ENCODE measurements at places on chromosomes 3 and 15.

DNA sequence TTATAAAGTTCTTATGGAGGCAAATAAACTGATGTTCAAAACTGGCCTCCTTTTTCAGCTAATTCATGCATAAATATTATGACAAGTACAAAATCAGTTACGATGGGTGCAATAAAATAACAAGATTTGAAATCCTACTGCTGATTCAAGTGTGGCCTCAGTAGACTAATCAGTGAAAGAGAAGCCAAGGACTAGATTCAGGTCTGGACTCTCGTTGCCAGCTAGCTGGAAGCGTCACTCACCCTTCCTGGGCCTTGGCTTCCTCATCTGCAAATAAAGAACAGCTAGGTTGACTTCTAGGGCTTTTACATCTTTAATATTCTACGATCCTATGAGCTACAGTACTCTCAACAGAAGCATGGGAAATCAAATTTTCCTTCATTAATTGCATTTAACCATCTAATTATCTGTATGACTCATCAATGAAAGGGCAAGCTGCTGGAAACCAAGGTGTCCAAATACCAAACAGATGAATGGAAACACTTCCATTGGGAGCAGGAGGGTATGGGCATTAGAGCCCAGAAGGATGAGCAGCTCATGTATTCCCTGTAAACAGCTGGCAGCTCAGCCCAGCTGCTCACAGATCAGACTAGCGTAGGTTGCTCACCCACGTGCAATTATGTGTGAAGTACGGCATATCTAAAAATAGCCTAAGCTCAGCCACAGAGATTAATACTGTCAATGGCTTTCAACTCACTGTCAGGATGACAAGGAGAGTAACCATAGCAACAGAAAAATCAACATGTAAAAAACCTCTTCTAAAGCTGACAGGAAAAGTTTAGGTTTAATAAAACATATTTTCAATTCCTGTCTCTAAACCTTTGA, 294.8 kb downstream of the PLCL2 start:
- no peak for DNase-seq

DNA sequence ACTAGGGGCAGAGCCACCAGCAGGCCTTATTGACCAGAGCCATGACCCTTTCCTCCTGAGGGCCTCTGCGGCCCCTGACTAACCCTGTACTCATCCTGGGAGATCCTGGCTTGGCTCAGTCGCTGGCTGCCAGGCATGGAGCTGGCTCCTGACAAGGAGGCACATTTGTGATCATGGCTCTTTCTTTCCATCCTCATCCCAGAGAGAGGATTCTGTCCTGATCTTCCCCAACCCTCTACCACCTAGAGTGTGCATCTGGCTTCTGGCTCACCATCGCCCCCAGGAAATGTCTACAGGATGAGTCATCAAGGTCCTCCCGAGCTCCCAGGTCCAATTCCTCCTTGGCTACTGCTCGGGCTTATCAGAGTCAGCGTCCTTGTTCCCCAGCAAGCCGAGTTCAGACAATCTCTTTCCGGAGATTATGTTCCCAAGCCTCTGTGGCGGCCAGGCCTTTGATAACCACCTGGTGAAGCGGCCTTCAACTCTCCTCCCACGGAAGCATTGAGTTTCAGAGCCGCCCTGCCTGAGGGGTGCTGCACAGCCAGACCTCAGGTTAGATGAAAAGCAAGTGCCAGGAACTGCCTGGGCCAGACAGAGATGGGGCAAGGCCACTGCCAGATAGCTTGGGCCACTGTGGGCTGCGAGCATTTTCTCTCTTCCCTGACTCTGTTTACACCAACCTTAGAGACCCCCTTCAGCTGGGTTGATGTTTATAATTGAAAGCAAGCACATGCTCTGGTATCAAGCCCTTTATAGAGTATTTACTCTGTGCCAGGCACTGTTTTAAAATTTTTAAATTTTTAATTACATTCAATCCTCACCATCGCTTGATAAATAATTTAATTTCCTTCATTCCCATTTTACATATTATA, 44.3 kb upstream of the MRPS22 start:
- peak; percentile 89 for DNase-seq

GRCh38 chr15:26129852-26130251, 266.7 kb upstream of the ATP10A start:
- DNase-seq = no peak

DNA sequence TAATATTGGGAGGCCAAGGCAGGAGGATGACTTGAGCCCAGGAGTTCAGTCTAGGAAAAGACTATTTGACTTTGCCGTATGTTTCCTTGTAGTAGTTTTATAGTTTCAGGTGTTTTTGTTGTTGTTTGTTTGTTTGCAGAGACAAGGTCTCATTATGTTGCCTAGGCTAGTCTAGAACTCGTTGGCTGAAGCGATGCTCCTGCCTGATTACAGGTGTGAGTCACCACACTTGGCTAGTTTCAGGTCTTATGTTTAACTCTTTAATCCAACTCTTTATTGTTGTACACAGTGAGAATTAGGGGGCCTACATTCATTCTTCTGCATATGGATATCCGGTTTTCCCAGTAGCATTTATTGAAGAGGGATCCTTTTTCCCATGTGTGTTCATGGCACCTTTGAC, 32.0 kb downstream of the FAIM start:
- DNase-seq = no peak

GRCh38 chr3:197201791-197202452, 96.5 kb downstream of the DLG1 start:
- DNase-seq = no peak

- DNase-seq = peak; percentile 96
These were observed 14.4 kb upstream of the MRPS22 start for GRCh38 chr3:139329364-139329850.

DNA sequence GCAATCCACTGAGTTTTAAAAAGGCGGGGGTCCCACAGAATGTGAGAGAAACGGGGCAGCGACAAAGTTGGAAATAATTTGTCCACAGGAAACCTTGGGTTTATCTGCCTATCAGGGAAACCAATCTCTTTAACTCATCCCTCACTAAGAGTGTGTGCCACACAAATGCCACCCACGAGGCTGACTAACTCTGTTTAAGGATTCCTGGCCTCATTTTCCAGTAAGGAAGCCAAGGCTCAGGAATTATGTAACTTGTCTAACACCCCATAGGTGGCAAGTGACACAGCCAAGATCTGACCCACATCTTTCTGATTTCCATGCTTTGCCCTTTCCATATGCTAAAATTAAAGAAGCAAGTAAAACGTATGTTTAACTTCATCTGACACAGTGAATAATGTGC, 263.2 kb downstream of the CNTN3 start:
- no peak for DNase-seq

DNA sequence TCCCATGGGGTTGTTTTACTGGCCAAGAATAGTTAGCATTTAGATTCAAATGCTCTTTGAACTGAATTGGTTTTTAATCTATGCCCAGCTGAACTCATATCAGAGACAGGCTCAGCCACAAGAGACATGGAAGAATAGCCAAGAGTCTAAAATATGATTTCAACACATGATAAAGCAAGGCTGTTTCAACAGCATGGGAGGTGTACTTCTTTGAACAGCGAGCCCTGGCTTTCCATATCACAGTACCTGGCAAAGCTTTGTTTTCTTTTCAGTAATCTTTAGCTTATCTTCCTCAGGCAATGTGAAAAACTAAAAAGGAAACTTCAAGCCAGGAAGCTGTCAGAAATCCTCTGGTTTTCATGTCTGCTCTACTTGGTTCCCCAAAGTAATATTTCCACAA, 413.6 kb upstream of the ADAMTS9 start:
- DNase-seq = no peak

All from OCI-M1 (cell line).